ENCODE measurements at places on chromosomes 2 and 18.
A peak's percentile ranks its signal among the peaks of the same experiment; 100 is the strongest.

GRCh38 chr2:30155202-30155601 lies 8.4 kb downstream of the YPEL5 start:
- peak; percentile 11 for DNase-seq

GRCh38 chr2:219616550-219616949 lies 10.9 kb upstream of the SLC4A3 start:
- DNase-seq: no peak

GRCh38 chr2:119756837-119757236 lies 2.9 kb upstream of the PTPN4 start:
- peak; percentile 88 for DNase-seq

- no peak for DNase-seq
Measured at GRCh38 chr18:12010187-12010802, 29.0 kb downstream of the IMPA2 start.

DNA sequence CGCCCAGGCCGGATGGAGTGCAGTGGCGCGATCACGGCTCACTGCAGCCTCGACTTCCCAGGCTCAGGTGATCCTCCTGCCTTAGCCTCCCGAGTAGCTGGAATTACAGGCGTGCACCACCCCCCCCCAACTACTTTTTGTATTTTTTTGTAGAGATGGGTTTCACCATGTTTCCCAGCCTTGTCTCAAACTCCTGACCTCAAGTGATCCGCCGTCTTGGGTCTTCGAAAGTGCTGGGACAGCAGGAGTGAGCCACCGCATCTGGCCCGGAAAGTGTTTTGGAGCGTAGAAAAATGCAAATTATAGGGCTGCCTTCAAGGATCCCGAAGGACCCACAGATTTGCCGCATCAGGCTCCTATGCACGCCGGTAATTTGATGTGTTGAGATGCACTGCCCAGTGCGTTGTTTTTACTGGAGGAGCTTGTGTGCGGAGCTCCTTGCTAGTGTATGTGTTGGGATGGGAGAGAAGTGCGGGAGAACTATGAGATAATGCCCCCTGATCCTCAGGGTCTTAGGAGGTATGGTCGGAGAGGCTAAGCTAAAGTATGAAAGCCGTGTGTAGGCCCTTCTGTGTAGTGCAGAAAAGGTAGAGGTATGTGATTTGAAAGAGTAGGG lies 1.2 kb upstream of the CLASP1 start:
- peak; percentile 39 for DNase-seq

- DNase-seq: no peak
Measured at GRCh38 chr2:3447789-3448317, 68.4 kb downstream of the TRAPPC12 start.

DNA sequence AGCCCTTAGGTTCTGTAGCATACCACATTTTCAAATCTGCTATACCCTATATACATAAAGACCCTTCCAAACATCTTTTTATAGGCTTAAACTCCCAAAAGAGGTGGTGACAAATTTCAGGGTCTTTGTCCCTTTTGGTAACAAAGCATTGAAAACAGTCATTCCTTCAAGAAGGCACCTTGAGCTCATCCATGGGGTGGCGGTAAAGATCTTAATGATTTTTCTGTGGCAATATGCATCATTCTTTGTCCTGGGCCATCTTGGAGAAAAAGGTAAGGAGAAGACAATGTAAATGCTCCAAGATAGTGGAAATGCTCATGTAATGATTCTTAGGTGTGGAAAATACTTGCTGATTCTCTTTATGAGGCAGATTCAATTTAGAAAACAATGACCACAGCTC lies 890.5 kb downstream of the CNTNAP5 start:
- DNase-seq: no peak

DNA sequence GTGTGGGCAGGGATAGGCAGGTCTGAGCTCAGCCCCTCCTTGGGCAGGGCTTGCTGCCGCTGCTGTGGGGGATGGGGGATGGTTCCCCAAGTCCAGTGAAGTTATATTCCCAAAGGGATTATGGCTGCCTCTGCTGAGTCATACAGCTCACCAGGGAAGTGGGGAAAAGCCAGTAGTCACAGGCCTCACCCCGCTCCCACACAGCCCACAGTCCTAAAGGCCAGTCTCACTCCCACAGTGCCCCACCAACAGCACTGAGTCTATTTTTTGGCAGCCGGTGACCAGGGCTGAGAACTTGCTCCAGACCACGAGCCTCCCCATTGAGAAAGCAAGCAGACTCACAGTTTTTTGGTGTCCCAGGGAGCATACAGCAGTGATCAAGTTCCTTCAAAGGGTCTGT lies 173.3 kb downstream of the OSR1 start:
- peak; percentile 6 for DNase-seq

GRCh38 chr2:241219030-241219382 lies 30.5 kb downstream of the ANO7 start:
- no peak for DNase-seq

GRCh38 chr2:16506366-16506765 lies 159.3 kb downstream of the CYRIA start:
- no peak for DNase-seq

DNA sequence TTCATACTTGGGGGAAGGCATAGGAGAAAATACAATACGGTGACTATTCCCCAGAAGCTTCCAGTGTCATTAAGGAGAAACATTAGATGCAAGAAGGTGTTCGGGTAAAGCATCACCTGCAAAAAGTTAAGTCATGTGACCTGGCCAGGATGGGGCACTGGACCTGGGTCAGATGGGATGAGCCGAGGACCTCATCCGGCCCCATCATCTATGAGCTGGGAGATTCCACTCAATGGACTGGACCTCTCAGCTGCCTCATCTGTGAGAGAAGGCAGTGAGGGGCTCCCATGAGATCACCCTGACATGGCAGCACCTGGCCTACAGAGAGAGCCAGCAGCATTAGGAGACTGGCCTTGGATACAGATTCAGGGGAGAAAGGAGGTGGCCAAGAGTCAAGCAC lies 111.4 kb upstream of the TEX51 start:
- no peak for DNase-seq

- no peak for DNase-seq
Measured at GRCh38 chr18:2874765-2875164, 28.0 kb downstream of the EMILIN2 start.

DNA sequence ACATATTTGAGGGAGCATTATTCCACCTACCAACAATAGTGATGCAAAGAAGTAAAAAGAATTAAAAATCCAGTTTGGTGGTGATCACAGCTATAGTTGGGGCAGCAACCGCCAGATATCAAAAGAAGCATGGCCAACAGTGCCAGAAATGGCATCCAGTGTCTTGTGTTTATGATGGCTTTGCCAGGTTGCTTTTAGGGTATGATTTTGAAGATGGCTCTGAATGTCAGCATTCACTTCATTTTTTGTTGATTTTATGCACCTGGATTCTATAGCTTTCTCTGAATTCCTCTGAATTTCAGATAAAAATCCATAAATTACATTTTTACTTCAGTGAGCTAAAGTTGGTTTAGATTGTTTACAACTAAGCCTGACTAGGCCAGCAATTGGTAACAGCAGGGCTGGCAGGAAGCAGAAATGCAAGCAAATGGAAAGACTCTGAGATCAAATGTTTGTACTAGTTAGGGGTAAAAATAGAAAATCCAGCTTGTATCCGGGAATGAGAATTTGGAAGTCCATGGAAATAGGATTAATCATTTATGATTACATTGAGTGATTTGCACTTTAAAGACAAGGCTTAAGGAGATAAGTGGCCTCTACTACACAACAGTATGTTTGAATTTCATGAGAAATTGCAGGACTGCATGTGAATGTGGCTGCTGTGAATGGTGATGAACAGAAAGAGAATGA lies 40.4 kb downstream of the COL3A1 start:
- peak; percentile 55 for DNase-seq

GRCh38 chr2:217256251-217256650 lies 396.4 kb upstream of the TNP1 start:
- peak; percentile 68 for DNase-seq

GRCh38 chr2:195414537-195415100 lies 242.4 kb upstream of the SLC39A10 start:
- DNase-seq: no peak

DNA sequence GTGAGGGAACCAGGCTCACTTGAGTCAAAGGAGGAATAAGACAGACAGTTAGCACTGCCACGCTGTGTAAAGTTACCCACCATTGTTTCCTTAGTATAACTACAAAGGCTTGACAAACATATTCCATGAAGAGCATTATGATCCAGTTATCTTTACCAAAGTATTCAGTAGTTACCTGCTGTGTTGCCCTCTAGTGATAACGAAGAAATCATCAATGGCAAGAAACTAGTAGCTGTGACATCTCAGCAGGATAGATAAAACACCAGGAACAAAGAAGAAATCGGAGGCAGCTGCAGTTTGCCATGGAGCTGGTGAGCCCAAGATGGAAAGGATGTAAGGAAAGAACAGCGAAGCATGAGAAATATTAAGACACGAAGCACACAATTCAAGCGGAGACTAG lies 215.3 kb upstream of the FSHR start:
- no peak for DNase-seq

- DNase-seq: peak; percentile 98
Measured at GRCh38 chr2:231464576-231465540, 574 bp upstream of the NCL start.

- DNase-seq: no peak
Measured at GRCh38 chr2:201926067-201926466, 107.6 kb upstream of the FZD7 start.

DNA sequence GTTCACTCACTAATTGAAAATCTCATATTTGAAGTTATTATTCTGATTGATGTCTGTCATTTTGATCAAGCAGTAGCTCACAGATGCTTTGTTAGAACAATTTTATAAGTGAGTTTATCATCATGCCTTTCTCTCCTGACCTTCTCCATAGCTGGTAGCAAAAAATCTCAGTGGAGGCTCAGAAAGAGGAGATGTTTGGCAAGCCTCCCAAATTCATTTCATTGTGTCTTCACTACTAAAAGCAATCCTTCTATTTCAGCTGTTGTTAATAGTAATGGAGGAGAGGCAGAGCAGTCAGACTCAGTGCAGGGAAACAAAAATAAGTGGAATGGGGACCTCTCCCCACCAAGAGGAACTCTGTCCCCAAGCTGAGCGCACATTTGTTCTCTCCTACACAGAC lies 2127.8 kb upstream of the CELF4 start:
- peak; percentile 19 for DNase-seq

- peak; percentile 59 for DNase-seq
Measured at GRCh38 chr2:227033471-227034148, 130.4 kb downstream of the COL4A4 start.

- DNase-seq: peak; percentile 36
Measured at GRCh38 chr2:64017811-64018700, 1.2 kb downstream of the VPS54 start.

DNA sequence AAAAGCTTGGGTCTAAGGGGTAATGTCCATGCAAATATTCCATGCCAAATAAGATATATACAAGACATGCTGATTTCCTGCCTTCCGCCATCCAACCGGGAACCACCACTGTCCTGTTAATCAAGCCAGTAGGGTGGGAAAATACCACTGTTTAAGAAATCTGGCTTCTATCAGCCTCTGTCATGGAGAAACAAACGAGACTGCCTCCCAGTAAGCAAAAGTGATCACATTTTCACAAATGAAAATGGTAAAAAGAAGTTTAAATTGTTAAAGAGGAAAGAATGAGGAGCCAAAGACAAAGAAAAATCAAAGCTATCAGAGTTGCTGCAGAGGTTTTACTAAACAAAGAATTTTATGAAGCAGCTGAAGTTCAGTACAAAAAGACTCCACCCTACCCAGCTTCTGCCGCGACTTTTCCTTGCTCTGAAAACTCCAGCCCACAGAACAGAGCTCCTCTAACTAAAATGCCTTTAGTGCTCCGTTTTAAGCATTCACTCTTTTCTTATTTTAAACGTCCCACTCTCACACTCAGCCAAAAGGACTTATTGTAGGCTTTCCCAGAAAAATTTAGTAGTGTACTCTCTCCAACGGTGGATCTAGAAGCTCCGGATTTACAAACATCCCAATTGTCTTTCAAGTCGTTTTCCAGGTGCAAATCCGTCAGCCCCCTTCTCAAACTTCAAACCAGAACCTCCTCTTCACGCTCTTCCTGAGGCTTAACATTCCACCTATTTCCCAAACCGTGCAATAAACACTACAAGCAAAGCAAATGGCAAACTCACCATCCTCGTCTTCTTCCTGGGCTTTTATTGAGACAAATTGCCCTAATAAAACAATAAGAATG lies 613 bp downstream of the COL5A2 start:
- peak; percentile 79 for DNase-seq

GRCh38 chr2:60406192-60406591 lies 147.3 kb downstream of the BCL11A start:
- DNase-seq: no peak

DNA sequence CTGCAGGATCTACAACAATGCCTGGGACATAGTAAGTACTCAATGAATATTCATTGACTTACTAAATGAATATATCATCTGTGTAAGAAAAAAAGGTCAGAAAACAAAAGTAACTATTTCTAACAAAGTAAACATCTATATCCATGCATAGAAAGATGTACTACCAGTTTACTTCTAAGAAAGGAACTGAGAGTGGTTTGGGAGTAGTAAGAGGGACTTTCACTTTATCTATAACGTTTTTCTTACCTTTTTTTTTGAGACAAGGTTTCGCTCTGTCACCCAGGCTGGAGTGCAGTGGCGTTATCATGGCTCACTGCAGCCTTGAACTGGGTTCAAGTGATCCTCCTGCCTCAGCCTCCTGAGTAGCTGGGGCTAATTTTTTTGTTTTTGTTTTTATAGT lies 25.7 kb downstream of the DHX57 start:
- no peak for DNase-seq

DNA sequence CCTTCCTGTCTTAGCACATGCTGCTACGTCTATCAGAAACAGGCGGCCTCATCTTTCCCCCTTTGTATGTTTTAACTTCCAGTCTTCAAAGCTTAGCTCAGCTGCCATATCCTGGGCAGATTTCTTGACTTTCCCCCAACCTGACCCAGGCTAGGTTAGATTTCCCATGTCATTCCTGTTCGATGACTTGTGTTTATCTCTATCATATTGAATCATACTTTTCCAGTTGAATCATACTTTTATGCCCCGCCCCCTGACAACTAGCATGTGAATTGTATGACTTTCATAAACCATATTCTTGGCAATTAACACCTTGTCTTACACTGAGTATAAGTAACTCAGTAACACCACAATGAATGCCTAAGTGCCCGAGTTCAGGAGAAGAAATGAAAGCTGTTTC lies 128.3 kb downstream of the CYRIA start:
- peak; percentile 44 for DNase-seq

DNA sequence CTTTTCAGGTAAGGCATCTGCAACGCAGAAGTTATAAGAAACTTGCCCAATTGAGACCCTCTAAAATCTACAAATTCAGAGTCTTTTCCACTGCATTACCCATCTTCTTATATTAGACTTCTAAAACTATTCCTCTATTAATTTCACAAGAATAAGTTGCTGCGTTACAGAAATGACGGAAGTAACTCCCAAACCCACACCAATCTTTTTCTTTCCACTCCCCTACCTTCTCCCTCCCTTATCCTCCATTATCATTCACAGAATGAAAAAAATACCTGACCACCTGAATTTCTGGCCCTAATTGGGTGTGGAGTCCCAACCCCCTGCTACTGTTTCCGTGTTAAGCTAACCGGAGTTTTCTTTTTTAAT lies 689 bp downstream of the RPRD1A start:
- DNase-seq: peak; percentile 4

All from iris pigment epithelial cell (primary cell).